Mucosa of descending colon (tissue), 3 donors: ENCODE measurements at places on chromosomes 5 and 9. TPM values are rescaled to one million over a fixed set of nuclear protein-coding genes. Genes with fewer than 3 reads are reported as not detected.

Gene STC2
- total RNA-seq, result 1.4 TPM

Gene SEMA4D
- 26.9 TPM for total RNA-seq

Gene PCDHA11
- total RNA-seq, result 0.58 TPM

Gene CD274
- 5.4 TPM for total RNA-seq

Gene PTGER4
- total RNA-seq, result 38.5 TPM

Gene SUB1
- total RNA-seq, result 174 TPM

Gene NOXA1
- 18.0 TPM for total RNA-seq

Gene TAF11L12
- not detected for total RNA-seq

Gene SLC34A3
- not detected for total RNA-seq

Gene TLR4
- 14.9 TPM for total RNA-seq

Gene CARD6
- 1.7 TPM for total RNA-seq

Gene LCN9
- total RNA-seq, result not detected

Gene GLIPR2
- total RNA-seq, result 37.5 TPM

Gene PCDHB4
- total RNA-seq, result 0.35 TPM

Gene HMMR
- total RNA-seq, result 4.0 TPM

Gene FOXD4L4
- total RNA-seq, result 0.27 TPM

Gene PDGFRB
- 13.9 TPM for total RNA-seq

Gene FSTL4
- total RNA-seq, result 0.29 TPM

Gene KIF2A
- total RNA-seq, result 41.8 TPM

Gene SH3TC2
- 1.3 TPM for total RNA-seq

Gene PKD2L2
- total RNA-seq, result not detected

Gene CCDC183
- total RNA-seq, result 38.0 TPM

Gene PCDHA2
- total RNA-seq, result not detected

Gene PCDHB10
- 4.9 TPM for total RNA-seq

Gene F12
- 9.2 TPM for total RNA-seq

Gene SAXO1
- 0.06 TPM for total RNA-seq

Gene GNA14
- total RNA-seq, result 14.6 TPM

Gene SLC1A3
- total RNA-seq, result 0.67 TPM

Gene RANBP3L
- total RNA-seq, result not detected

Gene PLAC8L1
- total RNA-seq, result 0.70 TPM

Gene CYSRT1
- not detected for total RNA-seq

Gene GFI1B
- 1.5 TPM for total RNA-seq

Gene GMCL2
- not detected for total RNA-seq

Gene CA9
- total RNA-seq, result not detected

Gene CATSPER3
- 1.5 TPM for total RNA-seq

Gene ADRB2
- 0.41 TPM for total RNA-seq

Gene TAF11L10
- total RNA-seq, result not detected

Gene GLRA1
- not detected for total RNA-seq

Gene CTSL
- 60.1 TPM for total RNA-seq

Gene PCDHB8
- 0.12 TPM for total RNA-seq

Gene NFIB
- 59.7 TPM for total RNA-seq

Gene CKMT2
- 1.6 TPM for total RNA-seq

Gene CNTNAP3
- total RNA-seq, result 16.5 TPM

Gene AGTPBP1
- total RNA-seq, result 17.9 TPM

Gene HAPLN1
- 1.5 TPM for total RNA-seq

Gene SLC34A1
- not detected for total RNA-seq

Gene ANKRD31
- 0.17 TPM for total RNA-seq

Gene PCDHGB1
- total RNA-seq, result 1.2 TPM

Gene SLC46A2
- not detected for total RNA-seq

Gene DMRT3
- not detected for total RNA-seq

Gene IRX4
- total RNA-seq, result not detected

Gene MYORG
- total RNA-seq, result 63.4 TPM

Gene LAMC3
- 0.58 TPM for total RNA-seq

Gene TMEM167A
- total RNA-seq, result 75.1 TPM

Gene CDH9
- total RNA-seq, result not detected

Gene PCDHA6
- 0.47 TPM for total RNA-seq
